ENCODE measurements at places on chromosomes 5 and 9.

- DNase-seq = no peak
Observed at GRCh38 chr5:41857989-41858388, 12.2 kb downstream of the OXCT1 start.

- DNase-seq = no peak
Observed at GRCh38 chr5:124932791-124933600, 186.6 kb upstream of the ZNF608 start.

- no peak for DNase-seq
Observed at GRCh38 chr9:92680166-92681119, 10.5 kb upstream of the IPPK start.

DNA sequence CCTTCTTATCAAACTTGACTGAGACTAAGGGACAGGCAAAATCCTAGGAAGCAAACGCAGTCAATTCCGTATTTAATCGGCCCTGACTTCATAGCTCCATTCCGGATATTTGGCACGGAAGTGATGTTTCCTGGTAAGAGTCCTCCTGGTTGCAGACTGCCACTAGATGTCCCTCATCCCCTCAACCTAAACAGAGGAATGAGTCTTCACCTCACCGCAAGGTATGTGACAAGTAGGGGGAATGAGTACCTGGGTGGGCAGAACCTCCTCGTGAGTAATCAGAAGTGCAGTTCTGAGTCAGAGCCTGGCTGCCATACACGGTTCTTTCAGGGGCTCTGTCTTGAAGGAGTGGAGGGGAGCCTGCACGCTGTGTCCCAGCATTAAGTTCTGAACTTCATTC, 173.6 kb downstream of the MUSK start:
- DNase-seq = no peak

DNA sequence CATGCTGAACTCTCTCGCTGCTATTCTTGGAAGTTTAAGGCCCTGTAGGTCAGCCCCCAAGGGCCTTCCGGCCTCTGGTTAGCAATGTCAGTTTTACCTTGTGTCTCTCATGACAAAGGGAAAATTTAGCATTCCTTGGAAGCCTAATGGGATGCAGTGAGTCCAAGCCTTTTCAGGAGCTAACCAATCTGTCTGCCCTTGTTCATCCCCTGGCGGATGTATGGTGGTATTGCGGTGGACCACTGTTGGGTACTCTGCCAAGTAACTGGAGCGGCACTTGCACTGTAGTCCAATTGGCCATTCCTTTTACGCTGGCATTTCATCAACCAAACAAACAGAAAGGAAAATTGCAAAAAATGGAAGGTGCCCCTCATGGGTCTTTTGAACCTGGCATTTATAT, 318.4 kb upstream of the NMUR2 start:
- no peak for DNase-seq

DNA sequence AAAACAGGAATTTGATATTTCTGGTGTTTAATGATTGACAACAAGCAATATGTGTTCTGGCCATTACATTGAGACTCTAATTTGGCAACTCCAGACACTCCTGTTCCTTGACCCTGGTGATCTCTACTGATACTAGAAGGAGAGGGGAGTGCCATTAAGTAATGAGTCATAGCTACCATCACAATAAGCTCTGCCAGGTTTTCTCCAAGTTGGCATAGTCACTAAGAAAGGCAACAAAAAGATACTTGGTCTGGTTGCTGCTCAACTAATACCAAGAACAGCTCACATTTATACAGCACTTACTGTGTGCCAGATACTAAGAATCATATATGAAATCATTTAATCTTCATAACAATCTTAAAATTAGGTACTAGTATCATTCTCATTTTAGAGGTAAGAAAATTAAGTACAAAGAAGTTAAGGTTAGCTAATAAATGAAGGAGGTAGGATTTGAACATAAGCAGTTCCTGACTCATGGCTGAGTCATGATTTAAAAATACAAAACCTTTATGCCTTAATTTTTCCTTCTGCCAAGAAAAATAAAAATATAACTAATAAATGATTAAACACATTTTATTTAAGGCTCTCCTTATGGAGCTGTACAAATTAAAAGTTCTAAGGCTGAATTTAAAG, 19.9 kb upstream of the PRXL2C start:
- DNase-seq = no peak

GRCh38 chr5:37615184-37615583, 224.7 kb downstream of the GDNF start:
- DNase-seq = no peak

- DNase-seq = no peak
Observed at GRCh38 chr5:34551911-34552433, 104.2 kb upstream of the RAI14 start.

DNA sequence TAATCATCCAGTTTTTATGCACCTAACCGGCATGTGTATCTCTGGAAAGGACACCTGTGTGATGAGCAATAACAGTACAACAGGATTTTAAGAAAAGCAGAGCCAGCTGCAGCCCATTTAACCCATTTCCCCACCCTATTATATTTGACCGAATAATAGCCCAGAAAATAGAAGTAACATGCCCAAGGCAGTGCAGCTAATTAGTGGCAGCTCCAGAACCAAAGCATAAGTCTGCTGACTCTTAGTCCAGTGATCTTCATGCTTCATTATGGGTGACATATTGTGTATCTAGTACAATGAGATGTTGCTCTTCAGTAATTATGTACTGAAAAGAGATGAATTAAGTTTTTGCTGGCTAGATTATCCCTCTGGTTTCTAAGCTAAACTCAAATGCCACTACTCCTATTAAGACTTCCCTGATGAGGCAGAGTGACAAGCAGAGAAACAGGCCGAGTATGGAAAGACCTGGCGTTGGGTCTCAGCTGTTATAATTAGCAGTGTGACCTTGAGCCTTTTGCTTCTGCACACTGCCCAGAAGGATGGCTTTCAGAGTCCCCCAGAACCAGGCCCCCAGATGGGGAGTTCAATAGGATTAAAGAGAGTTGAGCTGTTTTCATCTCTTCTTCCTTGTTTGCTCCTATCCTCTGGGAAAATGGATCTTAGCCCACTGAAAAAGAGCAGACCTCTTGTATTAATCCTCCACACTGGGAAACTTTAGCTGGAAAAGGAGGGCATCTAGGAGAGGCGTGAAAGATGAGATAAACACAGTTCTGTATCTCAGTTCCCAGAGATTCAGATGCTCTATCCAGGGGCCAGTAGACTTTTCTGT, 10.8 kb upstream of the C1QTNF3 start:
- DNase-seq = no peak

DNA sequence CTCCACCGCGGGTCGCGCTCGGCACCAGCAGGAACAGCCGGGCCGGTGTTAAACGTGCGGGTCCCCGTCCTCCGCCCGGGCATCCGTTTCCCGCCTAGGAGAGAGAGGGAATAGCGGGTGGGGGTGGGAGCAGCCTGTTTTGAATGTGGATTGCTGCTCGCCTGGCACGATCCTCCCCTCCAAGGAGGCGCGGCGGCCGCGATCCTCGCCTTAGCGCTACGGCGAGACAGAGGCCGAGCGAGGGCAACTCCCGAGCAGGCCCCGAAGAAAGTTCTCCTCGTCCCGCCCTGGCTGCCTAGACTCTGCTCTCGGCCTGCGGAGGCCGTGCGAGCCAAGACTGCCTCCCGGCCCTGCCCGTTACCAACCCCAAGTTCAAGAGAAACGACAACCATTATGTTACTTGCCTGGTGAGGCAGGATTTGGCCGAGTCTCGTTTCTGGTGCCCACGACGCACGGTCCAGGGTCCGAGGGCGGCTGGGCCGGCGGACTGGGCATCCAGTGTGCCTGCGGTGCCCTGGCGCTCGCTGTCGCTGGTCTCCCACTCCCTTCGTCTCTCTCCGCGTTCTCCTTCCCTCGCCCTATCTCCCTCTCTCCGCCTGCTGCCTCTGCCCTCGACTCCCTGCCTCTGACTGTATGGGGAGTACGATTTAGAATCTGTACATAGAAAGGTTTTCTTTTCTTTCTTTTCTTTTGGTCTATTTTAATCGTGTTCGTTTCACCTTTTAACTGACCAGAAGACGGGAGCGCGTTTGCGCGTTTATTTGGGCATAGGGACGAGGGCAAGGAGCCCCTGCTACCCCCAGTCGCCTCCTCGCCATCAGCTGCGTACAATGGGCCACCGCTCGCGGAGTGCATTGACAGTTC, 724 bp downstream of the NR2F1-AS1 start:
- DNase-seq = no peak

DNA sequence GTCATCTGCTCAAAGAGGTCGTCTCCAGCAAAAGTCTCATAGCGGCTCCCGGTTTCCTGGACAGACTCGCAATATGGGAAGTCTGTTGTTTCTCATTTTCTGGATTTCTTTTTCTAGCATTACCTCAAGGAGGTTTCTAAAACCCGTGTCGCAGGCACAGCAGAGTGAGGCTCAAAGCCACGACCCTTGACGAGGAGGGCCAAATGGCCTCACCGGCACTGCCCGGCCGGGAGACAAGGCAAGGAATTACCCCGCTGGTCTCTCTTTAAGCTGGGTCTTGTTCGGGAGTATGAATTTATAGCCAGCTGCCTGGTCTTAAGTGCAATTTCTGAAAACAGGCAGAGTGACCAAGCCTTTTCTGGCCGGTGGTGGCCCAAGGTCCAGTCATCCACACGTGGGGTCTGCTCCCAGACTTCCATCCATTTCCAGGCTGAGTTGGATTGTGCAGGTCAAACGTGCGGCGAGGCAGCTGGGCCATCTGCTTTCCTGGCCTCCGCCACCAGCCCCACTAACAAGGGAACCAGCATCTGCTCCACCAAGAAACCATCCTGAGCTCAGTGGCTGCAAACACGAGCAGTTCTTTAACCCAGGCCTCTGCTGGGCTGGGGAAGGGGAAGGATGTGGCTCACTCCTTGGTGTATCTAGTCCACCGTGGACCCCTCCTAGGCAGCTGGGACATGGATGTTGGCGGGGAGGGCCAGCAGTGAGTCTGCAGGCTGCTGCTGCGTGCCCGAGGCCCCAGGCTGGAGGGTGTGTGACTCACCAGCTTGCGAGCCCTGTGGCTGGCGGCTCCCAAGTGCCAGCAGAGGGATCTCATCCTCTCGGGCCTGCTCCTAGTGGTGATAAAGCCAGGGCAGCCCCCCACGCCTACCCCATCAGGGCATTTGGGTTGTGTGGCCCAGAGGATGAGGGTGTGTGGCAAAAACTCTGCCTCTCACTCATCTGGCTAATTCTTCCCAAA, 55.6 kb upstream of the COL5A1 start:
- DNase-seq = no peak

DNA sequence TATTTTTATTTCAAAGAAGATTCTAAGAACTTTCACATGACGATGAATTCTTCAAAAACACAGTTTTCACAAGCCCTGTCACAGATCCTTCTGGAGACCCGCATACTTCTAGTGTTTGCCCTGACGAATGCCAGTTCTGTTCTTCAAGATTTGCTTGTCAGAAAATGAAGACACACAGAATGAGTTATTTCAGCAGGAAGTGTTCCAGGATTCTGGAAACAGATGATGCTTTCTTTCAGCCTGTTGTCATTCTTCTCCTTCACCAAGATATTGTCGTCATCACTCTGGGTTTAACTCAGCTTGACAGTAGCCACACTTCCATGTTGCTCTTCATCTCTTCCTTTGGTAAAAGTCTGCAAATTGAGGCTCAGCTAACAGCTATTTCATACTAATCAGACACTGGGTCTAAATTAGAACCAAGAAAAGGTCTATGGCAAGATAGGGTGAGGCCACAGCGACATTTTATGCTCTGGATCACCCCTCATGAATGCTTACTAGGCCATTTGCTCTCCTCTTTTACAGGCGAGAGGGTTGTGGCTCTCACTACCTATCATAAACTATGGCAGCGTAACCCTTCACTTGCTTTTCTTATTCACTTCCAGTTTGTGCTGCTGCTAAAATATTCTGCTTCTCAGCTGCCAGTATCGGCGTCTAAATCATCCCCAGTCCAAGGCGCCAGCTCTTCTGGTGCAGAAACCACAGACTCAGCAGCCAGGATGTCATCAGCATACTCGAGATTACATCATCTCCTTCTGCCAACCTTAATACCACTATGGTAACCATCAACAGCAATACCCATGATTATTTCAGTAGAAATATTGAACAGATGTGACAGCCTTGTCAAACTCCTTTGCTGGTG, 159.6 kb upstream of the TBCA start:
- DNase-seq = no peak

DNA sequence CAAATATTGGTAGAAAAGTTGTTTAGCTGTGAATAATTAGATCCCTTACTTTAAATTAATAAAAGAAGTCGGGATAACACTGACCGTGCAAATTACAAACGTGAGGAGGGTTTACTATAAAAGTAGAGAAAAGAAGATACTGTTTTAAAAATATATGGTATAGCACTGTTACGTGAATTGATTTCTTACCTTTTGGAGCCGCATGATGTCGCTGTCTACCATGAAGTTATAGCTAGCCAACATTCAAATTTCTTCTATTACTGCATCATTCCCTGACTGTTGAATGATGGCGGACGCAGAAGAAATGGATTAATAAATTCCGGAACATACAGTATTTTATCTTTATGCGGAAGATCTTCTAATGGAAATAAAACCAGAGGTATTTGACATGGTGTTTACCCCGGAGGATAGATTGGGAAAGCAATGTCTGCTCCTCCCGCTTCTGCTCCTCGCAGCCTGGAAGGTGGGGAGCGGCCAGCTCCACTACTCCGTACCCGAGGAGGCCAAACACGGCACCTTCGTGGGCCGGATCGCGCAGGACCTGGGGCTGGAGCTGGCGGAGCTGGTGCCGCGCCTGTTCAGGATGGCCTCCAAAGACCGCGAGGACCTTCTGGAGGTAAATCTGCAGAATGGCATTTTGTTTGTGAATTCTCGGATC, at the start of gene PCDHA6:
PCDHA6 (plus strand) TSS at position 257 of the 658 bp plus-strand sequence; CDS start at position 389, 132 bp downstream.
- no peak for DNase-seq

GRCh38 chr5:172505403-172505759, 51.1 kb upstream of the SH3PXD2B start:
- peak; percentile 0 for DNase-seq

Measured in endothelial cell (in vitro differentiated cells).